Stomach (tissue), 19 donors: ENCODE measurements at places on chromosomes 6 and 20.

DNA sequence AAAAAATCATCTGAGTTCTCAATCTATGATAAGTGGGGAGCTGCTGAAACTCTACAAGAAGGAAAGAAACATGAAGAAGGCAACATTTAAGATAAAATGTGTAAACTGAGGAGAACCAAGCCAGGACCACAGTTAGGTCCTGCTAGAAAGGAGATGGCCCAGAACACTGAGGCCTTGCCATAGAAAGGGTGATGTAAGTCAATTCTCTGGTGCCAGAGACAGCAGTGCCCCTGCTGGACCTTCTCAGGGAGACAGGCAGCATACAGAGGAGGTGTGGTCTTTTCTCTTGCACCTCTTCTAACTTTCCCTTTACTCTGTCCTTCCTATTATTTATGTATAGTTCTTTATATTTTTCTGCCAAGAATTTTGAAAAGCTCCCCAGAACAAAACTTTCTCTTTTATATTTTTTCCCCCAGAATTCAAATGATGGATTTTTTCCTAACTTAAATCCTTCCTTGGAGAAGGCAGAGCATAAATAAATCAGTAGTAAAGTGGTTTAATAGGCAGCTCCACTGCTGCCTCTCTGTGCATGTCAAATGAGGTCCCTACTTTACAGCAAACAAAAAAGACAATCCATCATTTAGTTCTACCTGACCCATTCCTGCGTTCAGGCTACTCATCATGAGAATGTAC lies 9.0 kb downstream of the UQCC2 start:
- DNase-seq, result peak; percentile 58

DNA sequence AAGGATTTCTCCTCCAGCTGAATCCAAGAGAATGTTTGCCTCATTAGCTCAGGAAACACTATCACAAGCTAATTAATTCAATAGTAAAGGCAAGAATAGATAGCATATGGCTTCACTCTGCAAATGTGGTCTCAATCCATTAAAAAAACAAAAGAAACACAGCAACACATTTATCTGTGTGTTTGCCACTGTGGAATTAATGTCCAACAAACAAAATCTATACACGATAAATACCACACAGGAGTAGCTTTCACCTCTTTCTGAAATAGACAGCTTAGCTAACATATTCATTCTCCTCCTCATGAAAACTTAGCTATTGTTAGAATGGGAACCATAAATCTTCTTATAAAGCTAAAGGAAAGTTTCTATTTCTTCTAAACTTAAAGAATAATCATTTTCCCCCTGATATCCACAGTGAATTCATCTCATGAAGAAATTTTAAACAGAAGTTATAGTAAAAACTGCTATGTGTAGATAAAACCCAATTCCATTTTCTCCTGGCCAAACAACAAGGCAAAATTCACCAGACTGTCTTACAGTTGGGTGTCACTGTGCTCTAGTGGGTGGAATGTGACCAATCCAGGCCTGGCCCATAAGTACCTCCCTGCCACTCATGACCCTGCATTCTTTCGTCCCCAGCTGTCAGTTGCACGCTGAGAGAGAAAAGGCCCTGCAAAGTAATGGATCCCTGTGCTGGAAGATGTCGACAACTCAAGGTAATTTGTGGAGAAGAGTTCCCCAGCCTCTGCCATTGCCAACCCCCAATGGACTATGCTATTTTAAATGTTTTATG lies 92.9 kb upstream of the NRSN1 start:
- no peak for DNase-seq

DNA sequence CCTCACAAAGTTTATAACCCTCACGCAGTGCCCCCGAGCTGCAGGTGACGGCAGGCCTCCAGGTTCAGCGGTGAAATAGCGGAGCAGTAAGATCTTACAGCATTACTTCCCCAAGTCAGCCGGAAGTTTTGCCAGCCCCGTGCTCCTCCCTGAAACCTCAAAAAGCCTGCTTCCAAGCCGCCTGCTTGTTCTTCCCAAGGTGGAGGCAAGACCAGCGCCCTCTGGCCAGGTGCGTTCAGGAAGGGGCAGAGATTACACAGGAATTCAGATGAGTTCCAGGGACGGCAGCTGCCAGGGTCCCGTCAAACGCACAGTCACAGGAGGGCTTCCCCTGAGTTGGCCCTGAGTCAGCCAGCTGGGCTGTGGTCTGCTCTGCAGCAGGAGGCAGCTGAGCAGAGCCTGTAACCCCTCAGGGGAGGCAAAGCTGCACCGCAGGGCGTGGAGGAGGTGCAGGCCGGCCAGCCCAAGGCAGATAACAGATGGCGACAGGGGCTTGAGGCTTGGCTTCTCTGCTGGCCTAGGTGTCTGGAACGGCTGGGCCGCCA lies 124.1 kb upstream of the RPS6KA2 start:
- no peak for DNase-seq

- no peak for DNase-seq
Observed at GRCh38 chr6:20826378-20826777, 292.1 kb downstream of the CDKAL1 start.

- DNase-seq, result no peak
Observed at GRCh38 chr20:21166801-21167200, 40.9 kb downstream of the KIZ start.

GRCh38 chr6:43260791-43261190 lies 17.5 kb downstream of the TTBK1 start:
- DNase-seq, result no peak

GRCh38 chr6:131017962-131018361 lies 45.1 kb downstream of the EPB41L2 start:
- DNase-seq, result no peak

GRCh38 chr6:39268171-39268570 lies 38.9 kb upstream of the KCNK5 start:
- no peak for DNase-seq

GRCh38 chr20:62675156-62675876 lies 33.0 kb downstream of the SLCO4A1 start:
- DNase-seq, result no peak

DNA sequence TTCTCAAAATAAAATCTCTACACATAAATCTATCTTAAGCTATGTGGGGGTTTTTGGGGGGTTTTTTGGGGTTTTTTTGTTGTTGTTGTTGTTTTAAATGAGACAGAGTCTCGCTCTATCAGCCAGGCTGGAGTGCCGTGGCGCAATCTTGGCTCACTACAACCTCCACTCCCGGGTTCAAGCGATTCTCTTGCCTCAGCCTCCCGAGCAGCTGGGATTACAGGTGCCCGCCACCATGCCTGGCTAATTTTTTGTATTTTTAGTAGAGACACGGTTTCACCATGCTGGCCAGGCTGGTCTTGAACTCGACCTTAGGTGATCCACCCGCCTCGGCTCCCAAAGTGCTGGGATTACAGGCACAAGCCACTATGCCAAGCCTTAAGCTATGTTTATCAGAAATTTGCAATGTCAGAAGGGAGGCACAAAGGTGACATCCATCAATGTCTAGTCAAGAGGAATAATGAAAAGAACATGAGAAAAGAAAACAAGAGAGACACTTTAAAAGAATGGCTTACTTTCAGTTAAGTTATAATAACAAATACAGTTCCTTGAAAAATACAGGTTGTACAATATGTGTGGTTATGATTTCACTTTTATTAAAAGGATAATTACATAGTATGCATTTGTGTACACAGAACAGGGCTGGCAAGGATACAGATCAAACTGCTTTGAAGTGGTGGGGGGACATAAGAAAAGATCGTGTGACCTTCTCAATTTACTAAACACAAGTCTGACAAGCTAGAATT lies 28.6 kb downstream of the SLC23A2 start:
- peak; percentile 20 for DNase-seq

DNA sequence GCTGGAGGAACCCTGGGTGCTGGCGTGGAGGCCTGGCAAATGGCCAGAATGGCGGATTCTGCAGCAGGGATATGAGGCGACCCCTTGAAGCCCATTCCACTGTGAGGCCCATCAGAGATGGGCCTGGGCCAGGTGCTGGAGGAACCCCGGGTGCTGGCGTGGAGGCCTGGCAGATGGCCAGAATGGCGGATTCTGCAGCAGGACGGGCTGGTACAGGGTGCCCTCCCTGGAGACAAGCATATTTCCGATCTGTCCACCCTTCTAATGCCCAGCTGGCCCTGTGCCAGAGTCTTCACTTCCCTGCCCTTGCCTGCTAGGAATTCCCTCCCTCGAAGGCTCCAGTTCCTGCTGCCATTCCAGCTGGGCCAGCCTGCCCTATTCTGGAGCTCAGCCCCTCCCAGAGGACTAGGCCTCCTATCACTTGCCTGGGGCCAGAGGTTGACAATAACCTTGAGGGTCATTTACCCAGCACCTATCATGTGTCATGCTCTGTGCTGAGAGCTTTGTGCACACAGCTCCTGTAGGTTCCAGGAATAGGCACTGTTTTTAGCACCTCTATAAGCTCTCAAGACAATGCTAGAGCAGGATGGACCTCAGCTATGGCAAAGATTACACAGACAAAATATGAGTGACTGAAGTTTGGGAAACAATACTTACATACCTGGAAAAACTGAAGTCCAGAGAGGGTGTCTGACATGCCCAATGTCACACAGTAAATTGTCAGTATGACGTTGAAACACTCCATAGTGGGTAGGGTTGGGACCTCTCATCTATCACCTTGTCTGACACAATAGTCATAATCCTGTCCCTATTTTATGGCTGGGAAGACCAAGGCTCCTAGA lies 21.4 kb downstream of the SUN5 start:
- DNase-seq, result peak; percentile 59

DNA sequence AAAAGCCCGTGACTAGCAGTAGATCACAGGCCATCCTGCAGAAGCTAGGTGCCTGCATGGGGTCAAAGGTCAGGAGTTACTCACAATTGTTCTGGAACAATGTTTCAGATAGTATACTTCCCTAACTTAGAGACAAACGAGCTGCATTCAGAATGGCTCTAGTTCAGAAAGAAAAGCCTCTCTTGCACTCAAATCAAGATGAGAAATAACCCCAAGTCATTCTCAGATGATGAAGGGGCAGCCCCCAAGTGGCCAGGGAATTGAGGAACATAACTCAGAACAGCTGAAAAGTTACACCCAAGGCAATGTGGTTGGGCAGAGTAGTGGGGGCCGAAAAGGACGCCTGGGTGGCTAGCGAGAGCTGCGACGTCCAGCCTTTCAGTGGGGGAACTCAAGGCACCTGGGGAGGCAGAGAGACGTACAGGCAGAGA lies 27.8 kb downstream of the FYN start:
- no peak for DNase-seq

DNA sequence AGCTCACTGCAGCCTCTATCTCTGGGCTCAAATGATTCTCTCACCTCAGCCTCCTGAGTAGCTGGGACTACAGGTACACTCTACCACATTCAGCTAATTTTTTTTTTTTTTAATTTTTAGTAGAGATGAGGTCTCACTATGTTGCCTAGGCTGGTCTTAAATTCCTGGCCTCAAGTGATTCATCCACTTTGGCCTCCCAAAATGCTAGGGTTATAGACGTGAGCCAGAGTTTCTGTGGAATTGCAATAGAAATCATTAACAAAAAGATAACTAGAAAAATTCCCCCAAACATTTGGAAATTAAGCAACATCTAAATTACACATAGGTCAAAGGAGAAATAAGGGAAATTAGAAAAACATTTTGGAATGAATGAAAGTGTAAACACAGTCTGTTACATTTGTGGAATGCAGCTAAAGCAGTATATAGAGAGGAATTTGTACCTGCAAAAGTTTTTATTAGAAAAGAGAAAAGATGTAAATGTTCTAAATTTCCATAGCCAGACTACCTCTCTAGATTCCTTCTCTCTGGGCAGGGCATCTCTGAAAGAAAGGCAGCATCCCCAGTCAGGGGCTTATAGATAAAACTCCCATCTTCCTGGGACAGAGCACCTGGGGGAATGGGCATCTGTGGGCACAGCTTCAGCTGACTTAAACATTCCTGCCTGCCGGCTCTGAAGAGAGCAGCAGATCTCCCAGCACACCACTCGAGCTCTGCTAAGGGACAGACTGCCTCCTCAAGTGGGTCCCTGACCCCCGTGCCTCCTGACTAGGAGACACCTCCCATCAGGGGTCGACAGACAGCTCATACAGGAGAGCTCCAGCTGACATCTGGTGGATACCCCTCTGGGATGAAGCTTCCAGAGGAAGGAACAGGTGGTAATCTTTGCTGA lies 51.3 kb downstream of the ATRN start:
- DNase-seq, result no peak

DNA sequence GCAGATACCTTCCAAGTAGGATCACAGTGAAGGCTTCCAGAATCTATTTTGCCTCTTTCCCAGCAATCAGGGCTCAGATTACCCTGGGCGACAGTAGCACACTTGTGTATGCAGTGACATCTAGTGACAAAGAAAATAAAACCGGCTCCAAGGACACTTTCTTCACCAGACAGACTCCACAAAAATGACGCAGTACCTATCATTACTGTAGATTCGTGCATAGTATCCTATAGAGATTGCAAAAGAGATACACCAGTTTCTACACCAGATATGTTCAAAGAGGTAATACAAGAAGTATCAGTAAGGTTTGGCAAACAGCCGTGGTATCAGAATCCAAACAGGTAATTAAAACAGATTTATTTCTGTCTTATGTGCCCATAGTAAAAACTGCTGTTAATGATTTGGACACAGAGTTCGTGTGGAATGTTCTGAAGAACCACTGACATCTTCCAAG lies 600.4 kb upstream of the JAG1 start:
- DNase-seq, result no peak

DNA sequence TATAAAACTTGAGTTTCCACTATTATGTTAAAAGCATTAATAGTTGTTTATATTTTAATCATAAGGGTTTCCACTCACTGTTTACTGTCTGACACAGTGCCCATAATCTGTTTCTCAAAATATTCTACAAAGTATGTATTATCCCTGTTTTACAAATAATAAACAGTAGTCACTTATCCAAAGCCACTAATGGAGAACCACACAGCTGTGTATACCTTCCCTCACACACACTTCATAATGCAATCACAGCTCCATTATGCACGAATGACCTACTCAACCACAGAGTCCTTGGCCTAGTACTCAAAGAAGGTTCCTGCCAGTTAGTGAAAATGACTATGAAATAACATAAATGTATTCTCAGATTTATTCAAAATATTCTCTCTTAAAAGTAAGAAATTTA lies 103.1 kb downstream of the EPB41L2 start:
- no peak for DNase-seq

GRCh38 chr20:46701057-46701456 lies 8.4 kb upstream of the SLC2A10 start:
- no peak for DNase-seq

DNA sequence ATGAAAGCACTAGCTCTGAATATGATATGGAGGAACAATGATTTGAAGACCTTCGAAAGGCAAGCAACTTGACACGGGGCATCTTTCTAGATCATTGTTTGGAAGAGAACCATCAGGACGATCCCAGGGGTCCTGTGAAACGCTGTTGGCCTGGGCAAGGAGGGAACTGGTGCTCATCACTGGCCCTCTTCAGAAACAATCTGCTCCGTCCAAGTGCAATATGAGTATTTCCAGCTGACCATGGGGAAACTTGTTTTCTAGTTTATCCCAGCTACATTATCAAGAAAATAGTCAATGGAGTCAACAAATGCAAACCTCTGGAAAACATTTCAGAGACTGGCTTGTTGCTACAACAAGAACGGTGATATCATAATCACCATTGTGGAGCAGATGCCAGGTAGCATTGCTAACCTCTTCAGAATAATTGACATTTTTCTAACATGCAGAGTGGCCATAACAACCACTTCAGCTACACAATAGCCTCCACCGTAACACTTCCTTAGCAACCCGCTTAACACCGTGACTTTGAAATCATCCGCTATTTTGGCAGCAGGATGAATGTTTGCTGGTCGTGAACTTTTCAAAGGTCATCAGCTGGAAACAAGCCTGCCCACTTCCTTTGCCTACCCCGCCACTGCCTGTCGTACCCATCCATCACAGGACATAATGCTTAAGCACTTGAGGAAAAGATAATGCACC lies 112.0 kb upstream of the PDE10A start:
- no peak for DNase-seq
